ENCODE measurements at places on chromosomes 1 and 21.

DNA sequence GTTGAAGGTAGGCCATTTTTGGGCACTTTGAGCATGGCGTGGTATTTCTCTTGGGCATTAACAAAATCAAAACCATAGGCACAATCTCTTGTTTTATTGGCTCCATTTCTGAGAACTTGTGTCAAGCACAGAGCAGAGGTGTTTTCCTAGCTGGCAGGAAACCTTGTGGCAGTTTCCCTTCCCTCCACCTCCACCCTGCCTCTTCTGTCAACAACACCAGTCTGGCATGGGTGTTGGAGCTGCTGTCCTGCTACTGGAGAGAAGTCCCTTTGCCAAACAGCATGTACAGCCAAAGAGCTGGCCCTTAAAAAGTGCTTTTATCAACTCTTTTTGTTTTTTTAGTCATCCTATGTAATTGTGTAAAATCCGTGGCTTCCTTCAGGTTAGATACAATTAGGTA is 16.0 kb downstream of the ATP1A1 start:
- no peak for DNase-seq

- no peak for DNase-seq
These were observed 6.5 kb upstream of the PDXK start for GRCh38 chr21:43712268-43712942.

DNA sequence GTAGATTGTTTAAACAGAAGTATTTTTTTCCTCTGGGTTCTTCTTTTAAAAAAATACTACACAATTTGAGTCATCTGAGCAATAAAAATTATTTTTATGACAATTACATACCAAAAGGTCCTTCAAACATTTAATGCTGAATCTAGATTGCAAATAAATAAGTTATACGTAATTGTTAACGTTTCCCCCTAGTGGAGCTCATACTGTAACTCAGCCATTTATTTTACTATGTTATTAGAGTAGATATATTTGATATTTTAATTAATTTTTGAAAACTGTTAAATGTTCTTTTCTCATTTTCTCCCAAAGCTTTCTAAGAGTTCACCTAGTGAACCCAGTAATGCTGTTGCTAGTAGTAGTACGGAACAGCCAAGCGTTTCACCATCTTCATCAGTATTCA is 33.5 kb downstream of the ZMYM1 start:
- DNase-seq = no peak

- no peak for DNase-seq
These were observed 139.4 kb downstream of the TPR start for GRCh38 chr1:186235696-186236095.

DNA sequence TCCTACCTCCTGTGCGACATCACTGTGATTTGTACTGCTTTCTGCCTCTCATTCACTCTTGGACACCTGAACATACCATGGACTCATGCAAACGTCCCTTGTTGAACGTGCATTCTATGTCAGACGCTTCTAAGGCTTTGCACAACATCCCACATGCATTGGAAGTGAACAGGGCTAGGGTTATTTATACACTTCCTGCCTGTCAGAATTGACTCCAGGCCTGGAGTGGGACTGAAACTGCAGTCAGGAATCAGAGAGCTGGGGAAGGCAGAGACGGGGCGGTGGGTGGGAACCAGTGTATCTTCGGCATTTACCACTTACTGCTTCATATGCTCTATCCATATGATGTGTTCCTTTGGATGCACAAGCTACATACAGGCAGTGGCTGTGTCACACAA is 81.4 kb upstream of the GALNT2 start:
- DNase-seq = no peak

DNA sequence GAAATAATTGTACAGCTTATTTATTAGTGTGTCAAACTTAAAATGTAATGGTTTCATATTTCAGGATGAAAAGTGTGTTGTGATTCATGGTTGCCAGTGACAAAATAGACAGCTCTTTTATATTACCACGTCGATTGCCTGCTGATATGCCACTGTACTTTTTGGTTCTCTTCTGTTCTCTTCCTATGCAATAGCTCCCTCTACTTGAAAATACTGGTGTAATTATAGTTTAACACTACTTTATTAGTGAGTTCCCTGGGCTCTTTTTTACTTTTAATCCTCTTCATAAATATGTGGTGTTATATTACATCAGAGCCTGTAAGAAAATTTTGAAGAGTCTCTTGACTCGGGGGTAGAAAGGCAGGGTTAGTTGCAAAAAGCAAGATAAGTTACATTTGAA is 111.3 kb downstream of the PATJ start:
- no peak for DNase-seq

DNA sequence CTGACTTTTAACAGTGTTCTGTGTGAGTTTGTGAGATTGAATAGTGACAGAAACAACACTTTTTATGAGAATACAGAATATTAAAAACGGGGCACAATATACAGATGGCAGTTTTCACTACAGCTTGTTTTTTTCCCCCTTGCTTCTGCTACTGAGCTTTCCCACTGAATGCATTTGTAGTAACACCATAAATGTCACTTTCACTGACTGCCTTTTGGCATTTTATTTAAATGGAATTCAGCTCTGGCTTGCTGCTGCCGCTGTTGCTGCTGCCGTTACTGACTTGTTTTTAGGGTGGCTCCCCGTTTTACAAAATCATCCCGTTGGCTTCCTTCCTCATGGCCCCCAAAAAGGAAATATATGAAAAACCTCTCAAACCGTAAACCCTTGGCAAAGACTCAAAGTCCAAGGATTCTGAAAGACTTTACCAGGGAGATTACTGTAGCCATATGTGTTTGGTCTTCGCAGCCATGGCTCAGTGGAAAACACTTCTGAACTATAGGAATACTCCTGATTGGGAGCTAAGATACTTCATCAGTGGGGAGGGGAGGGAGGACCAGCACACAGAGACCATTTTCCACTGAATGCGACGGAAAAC is 151.0 kb downstream of the NUF2 start:
- no peak for DNase-seq

GRCh38 chr1:32338637-32339145 is 2.7 kb upstream of the MARCKSL1 start:
- DNase-seq = no peak

DNA sequence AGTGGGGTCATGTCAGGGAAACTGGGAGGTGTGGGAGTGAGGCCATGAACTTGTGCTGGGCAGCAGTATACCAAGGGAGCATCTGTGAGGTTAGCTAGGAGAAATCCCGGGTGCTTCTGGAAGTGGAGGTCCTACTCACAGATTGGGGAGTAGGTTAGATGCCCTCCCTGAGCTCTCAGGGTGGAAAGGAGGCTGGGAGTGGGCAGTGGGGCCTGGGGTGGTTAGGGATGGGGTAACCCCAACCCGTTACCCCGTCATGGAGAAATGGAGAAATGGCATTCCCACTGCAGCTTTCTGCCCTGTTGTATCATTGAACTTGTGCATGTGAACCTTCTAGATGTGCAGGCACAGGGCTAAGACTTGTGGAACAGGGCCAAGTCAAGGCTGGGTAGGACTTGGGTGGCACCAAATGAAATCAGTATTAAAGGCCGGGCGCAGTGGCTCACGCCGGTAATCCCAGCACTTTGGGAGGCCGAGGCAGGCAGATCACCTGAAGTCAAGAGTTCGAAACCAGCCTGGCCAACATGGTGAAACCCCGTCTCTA is 27.2 kb downstream of the EXOC8 start:
- DNase-seq = no peak

- no peak for DNase-seq
These were observed 110.7 kb downstream of the RYR2 start for GRCh38 chr1:237152506-237153335.

Measured in activated naive CD4-positive, alpha-beta T cell treated with anti-CD3 and anti-CD28 coated beads, Interleukin-2, amount 50 U/mL, for 72 hours (primary cell).